Psoas muscle (tissue), 8 donors: ENCODE measurements at places on chromosomes 5 and 9. TPM values are rescaled to one million over a fixed set of nuclear protein-coding genes. Genes with fewer than 3 reads are reported as not detected.
A peak's percentile ranks its signal among the peaks of the same experiment; 100 is the strongest.

- no peak for DNase-seq
- H3K4me3 ChIP-seq: no peak overlapping the region
- H3K27me3 ChIP-seq: no peaks in the 10 kb centered on the region
- no peaks in the 10 kb centered on the region for H3K4me1 ChIP-seq
- no peak overlapping the region for H3K27ac ChIP-seq
Observed at GRCh38 chr9:72817413-72817812, 135.4 kb downstream of the ALDH1A1 start.

DNA sequence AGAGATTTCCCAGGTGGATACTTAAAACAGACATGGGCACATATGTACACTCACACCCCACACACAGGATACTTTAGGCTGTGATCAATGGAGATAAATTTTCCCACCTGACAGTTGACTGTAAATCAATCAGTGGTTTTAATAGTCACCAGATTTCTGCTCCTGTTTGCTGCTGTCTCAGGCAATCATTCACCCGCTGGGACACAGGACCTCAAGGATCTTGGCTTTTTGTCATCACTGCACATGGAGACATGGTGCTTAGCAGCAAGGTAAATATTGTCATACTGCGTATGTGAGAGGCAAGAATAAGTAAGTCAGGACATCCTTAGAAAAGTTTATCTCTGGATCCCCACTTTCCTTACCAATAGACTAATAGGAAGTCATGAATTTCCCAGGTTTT lies 60.8 kb upstream of the KLF9 start:
- no peak overlapping the region for H3K4me3 ChIP-seq
- H3K27me3 ChIP-seq: no peaks in the 10 kb centered on the region
- H3K4me1 ChIP-seq: peaks cover 41% of the 10 kb centered on the region
- H3K36me3 ChIP-seq: no peaks in the 10 kb centered on the region

AJM1 gene
- 4.9 TPM for total RNA-seq

- no peak for DNase-seq
- no peaks in the 10 kb centered on the region for H3K27me3 ChIP-seq
- no peaks in the 10 kb centered on the region for H3K36me3 ChIP-seq
- peaks cover 13% of the 10 kb centered on the region for H3K4me1 ChIP-seq
- H3K27ac ChIP-seq: no peak overlapping the region
Observed at GRCh38 chr5:127834094-127834531, 130.9 kb downstream of the CCDC192 start.

HRCT1 gene
- 4.2 TPM for total RNA-seq

DNA sequence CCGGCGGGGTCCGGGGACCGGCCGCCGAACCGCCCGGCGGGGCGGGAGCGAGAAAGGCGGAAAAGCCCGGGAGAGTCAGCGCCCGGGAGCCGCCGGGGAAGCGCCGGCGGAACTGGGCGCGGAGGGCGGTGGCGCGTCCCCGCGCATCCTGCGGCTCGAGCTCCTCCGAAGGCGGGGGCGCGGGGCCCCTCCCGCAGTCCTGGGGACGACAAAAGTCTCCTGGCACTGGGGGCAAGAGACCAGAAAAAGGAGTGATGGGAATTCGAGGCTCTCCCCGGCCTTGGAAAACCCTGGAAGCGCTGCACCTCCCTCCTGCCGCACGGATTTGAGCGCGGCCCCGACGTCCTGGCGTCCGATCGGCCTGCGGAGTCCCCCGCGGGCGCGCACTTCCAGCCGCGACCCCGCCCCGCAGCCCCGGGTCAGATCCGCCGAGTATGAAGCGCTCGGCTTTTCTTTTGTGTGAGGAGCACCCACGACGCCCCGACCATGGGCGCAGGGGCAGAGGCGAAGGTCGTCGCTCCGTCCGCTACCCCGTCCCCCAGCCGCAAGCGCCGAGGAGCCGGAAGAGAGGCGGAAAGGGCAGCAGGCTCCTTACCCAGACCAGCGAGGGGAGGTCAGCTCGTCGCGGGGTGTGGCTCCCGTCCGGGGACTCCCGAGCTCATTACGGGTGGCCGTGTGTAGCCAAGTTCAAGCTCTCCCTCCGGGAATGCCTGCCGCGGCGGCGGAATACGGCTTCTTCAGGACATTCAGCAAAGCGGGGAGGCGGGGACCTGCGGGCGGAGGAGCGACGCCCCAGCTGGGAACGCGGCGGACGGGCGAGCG lies at the start of gene EPB41L4A:
Gene EPB41L4A, minus strand, starts transcription at position 114 of the 822 bp plus-strand sequence. CDS start 238 bp downstream, outside the sequence.
- H3K36me3 ChIP-seq: no peaks in the 10 kb centered on the region
- peak within 1 kb of the TSS; percentile 56 for H3K27ac ChIP-seq
- no peaks in the 10 kb centered on the region for H3K4me1 ChIP-seq
- DNase-seq: peak; percentile 77
- peak within 1 kb of the TSS; percentile 85 for H3K4me3 ChIP-seq

DNA sequence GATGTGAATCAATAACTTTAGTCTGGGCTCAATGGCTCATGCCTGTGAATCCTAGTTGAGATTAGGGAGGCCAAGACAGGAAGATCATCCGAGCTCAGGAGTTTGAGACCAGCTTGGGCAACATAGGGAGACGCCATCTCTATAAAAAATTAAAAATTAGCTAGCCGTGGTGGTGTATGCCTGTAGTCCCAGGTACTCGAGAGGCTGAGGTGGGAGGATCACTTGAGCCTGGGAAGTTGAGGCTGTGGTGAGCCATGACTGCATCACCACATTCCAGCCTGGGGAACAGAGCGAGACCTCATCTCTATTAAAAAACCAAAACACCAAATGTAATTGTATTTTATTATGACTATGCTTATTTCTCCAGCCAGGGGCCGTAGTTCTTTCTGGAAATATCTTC lies 69.6 kb upstream of the NR5A1 start:
- no peak overlapping the region for H3K27ac ChIP-seq
- H3K27me3 ChIP-seq: no peaks in the 10 kb centered on the region
- no peak for DNase-seq
- H3K4me3 ChIP-seq: no peak overlapping the region

HCN1 gene
- total RNA-seq: 0.36 TPM

ADAMTSL2 gene
- 4.0 TPM for total RNA-seq

- no peaks in the 10 kb centered on the region for H3K36me3 ChIP-seq
- no peaks in the 10 kb centered on the region for H3K4me1 ChIP-seq
- no peak for DNase-seq
- no peak overlapping the region for H3K27ac ChIP-seq
- H3K4me3 ChIP-seq: no peak overlapping the region
Observed at GRCh38 chr9:112364761-112365160, 15.1 kb upstream of the HSDL2 start.

- no peak overlapping the region for H3K4me3 ChIP-seq
- no peak overlapping the region for H3K27ac ChIP-seq
- peaks cover 10% of the 10 kb centered on the region for H3K4me1 ChIP-seq
- no peak for DNase-seq
Observed at GRCh38 chr9:124708074-124708473, 63.0 kb downstream of the NR6A1 start.

SERF1B gene
- total RNA-seq: 20.5 TPM

DNA sequence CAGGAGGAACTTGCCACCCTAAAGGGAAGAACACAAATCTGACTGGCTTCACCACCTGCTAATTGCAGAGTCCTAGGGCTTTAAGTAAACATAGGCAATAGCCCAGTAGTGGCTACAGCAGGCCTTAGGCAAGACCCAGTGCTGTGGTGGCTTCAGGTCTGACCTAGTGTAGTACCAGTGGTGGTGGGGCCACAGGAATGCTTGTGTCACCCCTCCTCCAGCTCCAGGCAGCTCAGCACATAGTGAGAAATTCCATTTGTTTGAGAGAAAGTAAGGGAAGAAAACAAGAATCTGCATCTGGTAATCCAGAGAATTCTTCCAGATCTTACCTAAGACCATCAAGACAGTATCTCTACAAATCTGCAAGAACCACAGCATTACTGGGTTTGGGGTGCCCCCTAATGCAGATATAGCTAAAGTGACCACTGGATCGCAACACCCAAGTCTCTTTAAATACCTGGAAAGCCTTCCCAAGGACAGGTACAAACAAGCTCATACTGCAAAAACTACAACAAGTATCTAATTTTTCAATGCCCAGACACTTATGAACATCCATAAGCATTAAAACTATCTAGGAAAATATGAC lies 102.6 kb upstream of the TRPM3 start:
- H3K36me3 ChIP-seq: no peaks in the 10 kb centered on the region
- H3K27ac ChIP-seq: no peak overlapping the region
- DNase-seq: no peak
- no peak overlapping the region for H3K4me3 ChIP-seq
- no peaks in the 10 kb centered on the region for H3K4me1 ChIP-seq
- no peaks in the 10 kb centered on the region for H3K27me3 ChIP-seq

DNA sequence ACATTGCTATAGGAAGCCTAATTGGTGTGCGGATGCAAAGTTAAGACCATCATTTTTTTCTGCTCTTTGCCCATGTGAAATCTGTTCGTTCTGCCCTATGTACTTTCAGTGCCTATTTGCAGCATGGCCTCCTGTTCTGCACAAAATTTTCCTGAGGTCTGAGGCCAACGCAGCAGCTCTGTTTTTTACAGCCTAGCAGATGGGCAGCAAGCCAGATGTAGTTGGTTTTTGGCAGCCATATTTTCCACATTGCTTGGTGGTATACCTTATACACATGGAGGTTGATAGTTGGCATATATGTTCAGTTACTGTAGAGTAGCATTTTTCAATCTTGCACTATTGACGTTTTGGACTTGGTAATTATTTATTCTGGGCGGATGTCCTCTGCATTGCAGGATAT lies 133.5 kb upstream of the MRPS30 start:
- no peak overlapping the region for H3K27ac ChIP-seq
- H3K4me3 ChIP-seq: no peak overlapping the region

- H3K27ac ChIP-seq: peak overlapping the region; percentile 77
- H3K4me1 ChIP-seq: peaks cover 88% of the 10 kb centered on the region
- no peak for DNase-seq
Observed at GRCh38 chr5:98786191-98786853, 12.9 kb downstream of the RGMB start.

STC2 gene
- 2.1 TPM for total RNA-seq

- H3K4me3 ChIP-seq: no peak overlapping the region
- DNase-seq: no peak
- no peaks in the 10 kb centered on the region for H3K27me3 ChIP-seq
- H3K36me3 ChIP-seq: no peaks in the 10 kb centered on the region
- peaks cover 6% of the 10 kb centered on the region for H3K4me1 ChIP-seq
Observed at GRCh38 chr5:39148983-39149534, 70.3 kb downstream of the FYB1 start.

IL5 gene
- total RNA-seq: not detected

- no peak overlapping the region for H3K27ac ChIP-seq
- DNase-seq: no peak
- no peaks in the 10 kb centered on the region for H3K36me3 ChIP-seq
- H3K27me3 ChIP-seq: no peaks in the 10 kb centered on the region
Observed at GRCh38 chr9:71955300-71955915, 44.0 kb downstream of the C9orf85 start.

- no peak for DNase-seq
- peak overlapping the region; percentile 6 for H3K4me3 ChIP-seq
- H3K27ac ChIP-seq: peak overlapping the region; percentile 42
- peaks cover 76% of the 10 kb centered on the region for H3K4me1 ChIP-seq
- no peaks in the 10 kb centered on the region for H3K27me3 ChIP-seq
Observed at GRCh38 chr9:81669041-81669651, 20.2 kb downstream of the TLE1 start.

GRCh38 chr5:56147106-56147505 lies 86.0 kb downstream of the ANKRD55 start:
- H3K27me3 ChIP-seq: no peaks in the 10 kb centered on the region
- H3K36me3 ChIP-seq: no peaks in the 10 kb centered on the region
- DNase-seq: no peak
- H3K27ac ChIP-seq: no peak overlapping the region
- H3K4me3 ChIP-seq: no peak overlapping the region
- no peaks in the 10 kb centered on the region for H3K4me1 ChIP-seq

- H3K36me3 ChIP-seq: no peaks in the 10 kb centered on the region
- H3K27ac ChIP-seq: no peak overlapping the region
- peaks cover 27% of the 10 kb centered on the region for H3K27me3 ChIP-seq
- DNase-seq: no peak
- no peaks in the 10 kb centered on the region for H3K4me1 ChIP-seq
Observed at GRCh38 chr9:908536-909205, 67.2 kb downstream of the DMRT1 start.

DNA sequence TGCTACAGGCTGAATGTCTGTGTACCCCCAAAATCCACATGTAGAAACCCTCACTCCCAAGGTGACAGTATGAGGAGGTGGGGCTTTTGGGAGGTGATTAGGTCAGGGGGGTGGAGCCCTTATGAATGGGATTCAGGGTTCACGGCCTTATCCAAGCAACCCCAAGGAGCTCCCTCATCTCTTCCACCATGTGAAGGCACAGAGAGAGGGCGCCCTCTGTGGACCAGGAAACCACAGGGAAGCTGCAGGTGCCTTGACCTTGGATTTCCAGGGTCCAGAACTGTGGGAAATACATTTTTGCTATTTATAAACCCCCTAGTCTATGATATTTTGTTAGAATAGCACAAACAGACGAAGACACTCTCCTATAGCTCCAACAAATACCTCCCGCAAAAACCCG lies 53.6 kb upstream of the IRX2 start:
- no peaks in the 10 kb centered on the region for H3K4me1 ChIP-seq
- DNase-seq: no peak
- no peak overlapping the region for H3K4me3 ChIP-seq
- no peaks in the 10 kb centered on the region for H3K36me3 ChIP-seq

- H3K27me3 ChIP-seq: no peaks in the 10 kb centered on the region
- DNase-seq: no peak
- H3K4me3 ChIP-seq: no peak overlapping the region
- no peaks in the 10 kb centered on the region for H3K36me3 ChIP-seq
Observed at GRCh38 chr5:5044247-5044840, 95.8 kb upstream of the ADAMTS16 start.

CAMK2A gene
- 41.7 TPM for total RNA-seq

DNA sequence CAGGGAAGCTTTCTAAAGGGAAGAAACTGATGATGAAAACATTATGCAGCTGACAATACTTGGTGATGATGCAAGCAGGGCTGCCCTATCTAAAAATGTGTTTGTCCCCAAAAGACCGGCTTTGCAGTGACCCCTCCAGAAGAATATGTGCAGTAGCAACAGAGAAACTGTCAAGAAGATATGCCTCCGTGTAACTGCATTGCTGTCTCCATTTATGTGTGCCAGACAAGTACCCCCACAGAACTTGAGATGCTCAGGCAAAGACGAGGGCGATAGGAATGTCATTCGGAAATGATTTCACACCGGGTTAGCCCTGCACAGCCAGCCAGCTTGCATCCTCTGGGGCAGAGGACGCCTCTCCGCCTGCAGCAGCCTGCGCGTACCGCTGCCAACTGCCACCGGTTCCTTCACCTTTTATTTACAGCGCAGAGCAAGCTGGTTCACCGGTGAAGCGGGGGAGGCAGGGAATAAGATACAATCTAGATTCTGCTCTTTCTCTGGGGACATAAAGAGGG lies 2.0 kb downstream of the GABBR2 start:
- DNase-seq: no peak
- no peaks in the 10 kb centered on the region for H3K4me1 ChIP-seq
- H3K27me3 ChIP-seq: peaks cover 82% of the 10 kb centered on the region
- no peak overlapping the region for H3K27ac ChIP-seq
- H3K4me3 ChIP-seq: no peak overlapping the region

- no peak for DNase-seq
- no peak overlapping the region for H3K27ac ChIP-seq
- H3K4me1 ChIP-seq: peaks cover 11% of the 10 kb centered on the region
- no peak overlapping the region for H3K4me3 ChIP-seq
Observed at GRCh38 chr9:127628758-127629467, 16.8 kb downstream of the STXBP1 start.

- DNase-seq: no peak
- peak overlapping the region; percentile 19 for H3K27ac ChIP-seq
- no peak overlapping the region for H3K4me3 ChIP-seq
- H3K4me1 ChIP-seq: peaks cover 85% of the 10 kb centered on the region
- no peaks in the 10 kb centered on the region for H3K27me3 ChIP-seq
- H3K36me3 ChIP-seq: no peaks in the 10 kb centered on the region
Observed at GRCh38 chr9:121746411-121746810, 95.0 kb downstream of the DAB2IP start.
